Stimulated activated CD8-positive, alpha-beta memory T cell treated with anti-CD3 and anti-CD28 coated beads, Interleukin-2, amount 100 ng/mL, for 1 hour (primary cell): ENCODE measurements at places on chromosomes 5 and 9.

DNA sequence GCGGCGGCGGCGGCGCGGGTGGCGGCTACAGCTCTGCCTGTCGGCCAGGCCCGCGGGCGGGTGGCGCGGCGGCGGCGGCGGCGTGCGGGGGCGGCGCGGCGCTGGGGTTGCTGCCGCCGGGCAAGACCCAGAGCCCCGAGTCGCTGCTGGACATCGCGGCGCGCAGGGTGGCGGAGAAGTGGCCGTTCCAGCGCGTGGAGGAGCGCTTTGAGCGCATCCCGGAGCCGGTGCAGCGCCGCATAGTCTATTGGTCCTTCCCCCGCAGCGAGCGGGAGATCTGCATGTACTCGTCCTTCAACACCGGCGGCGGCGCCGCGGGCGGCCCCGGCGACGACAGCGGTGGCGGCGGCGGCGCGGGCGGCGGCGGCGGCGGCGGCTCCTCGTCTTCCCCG lies 296 bp downstream of the ZSWIM6 start:
- no peak for DNase-seq

GRCh38 chr9:129009584-129010141 lies 18.5 kb downstream of the SH3GLB2 start:
- no peak for DNase-seq

GRCh38 chr5:171189442-171189841 lies 119.6 kb upstream of the TLX3 start:
- no peak for DNase-seq

GRCh38 chr5:10729320-10730042 lies 31.6 kb downstream of the DAP start:
- DNase-seq, result no peak

- no peak for DNase-seq
These were observed 250.1 kb downstream of the GAS1 start for GRCh38 chr9:86697213-86697612.

DNA sequence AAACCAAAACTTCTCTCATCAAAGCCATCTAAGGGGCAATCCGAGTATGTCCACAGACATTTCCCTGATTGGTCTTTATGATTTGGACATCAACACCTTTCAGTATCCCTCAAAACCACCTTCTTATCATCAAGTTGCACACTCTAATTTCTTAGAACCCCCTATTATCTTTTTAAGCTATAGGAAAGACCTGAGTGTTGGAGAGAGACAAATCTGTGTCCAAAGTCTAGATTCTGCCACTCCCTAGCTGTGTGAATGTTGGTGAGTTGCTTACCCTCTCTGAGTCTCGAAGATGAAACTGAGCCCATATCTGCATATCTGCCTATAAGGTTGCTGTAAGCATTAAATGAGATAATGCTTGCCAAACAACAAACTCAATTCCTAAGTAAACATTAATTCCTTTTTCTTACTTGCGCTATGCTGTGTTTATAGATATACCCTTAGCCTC lies 159.1 kb downstream of the DOCK8 start:
- no peak for DNase-seq
